CD4-positive, alpha-beta T cell treated with Interleukin-6 at 100 ng/mL for 8 hours (primary cell): ENCODE measurements at places on chromosomes 7 and 10.

DNA sequence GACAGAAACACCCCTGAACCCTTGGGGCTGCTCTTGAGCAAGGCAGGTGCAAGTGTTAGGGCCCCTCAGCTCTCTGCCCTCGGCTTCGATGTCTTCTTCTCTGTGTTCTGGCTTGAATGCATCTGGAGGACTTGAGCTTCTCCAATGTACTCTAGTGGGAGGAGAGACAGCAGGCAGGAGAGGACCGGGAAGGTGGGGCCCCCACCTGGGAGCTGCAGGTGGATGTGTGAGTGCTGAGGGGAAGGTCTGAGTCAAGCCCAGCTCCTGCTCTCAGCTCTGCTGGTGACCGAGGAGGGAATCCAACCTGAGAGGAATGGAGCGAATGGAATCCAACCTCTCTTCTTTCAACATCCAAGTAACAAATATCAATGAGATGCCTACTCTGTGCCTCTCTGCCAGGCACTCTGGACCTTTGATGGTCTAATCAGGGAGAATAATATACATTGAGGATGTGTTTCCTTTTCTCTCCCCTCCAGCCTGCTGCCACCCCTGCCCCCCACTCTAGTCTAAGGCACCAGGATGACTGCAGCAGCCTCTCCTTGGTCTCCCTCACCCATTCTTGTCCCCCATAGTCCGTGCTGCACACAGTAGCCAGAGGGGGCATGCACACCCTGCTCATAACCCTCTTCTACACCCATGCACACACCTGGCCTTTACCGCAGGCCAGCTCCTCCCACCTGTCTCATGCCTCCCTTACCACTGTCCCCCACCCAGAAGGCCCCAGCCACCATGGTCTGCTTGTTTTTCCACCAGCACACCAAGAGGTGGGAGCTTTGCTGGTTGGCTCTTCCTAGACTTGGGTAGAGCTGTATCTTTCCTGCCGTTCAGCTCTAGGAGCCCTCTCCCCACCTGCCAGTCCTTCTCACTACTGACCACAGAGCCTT lies 13.6 kb downstream of the TBATA start:
- DNase-seq, result no peak

DNA sequence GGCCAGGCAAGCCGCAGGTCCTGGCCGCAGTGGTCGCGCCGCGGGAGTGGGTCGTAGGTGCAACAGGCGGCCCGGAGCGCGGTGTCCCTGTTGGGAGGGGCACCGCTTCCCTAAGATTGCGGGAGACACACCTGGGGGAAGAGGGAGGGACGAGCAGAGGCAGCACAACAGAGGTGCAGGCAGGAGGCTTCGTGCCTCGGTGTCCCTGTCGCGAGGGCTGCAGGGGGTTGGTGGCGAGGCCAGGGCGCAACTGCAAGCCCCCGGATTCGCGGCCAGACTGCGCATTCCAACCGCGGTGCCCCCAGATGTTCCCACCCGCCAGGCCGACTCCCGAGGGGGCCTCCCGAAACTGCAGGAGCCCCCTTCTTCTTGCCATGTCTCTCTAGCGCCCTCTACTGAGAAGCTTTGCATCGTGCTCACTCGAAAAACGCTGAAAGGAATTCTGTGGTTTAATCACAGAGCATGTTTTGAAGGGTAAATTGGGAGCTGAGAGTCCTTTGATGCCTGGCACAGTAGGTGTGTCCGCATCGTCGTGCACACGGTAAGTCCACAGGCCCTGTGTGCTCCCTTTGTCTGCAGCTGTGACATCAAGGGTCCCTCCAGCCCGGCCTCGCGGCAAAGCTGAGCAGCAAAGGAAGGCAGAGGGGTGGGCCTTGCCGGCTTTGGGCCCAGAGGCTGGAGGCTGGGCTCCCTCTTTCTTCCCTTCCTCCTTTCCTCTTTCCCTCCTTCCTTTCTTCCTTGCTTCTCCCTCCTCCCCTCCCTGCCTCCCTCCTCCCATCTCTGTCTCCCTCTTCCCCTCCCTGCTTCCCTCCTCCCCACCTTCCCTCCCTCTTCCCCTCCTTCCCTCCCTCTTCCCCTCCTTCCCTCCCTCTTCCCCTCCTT lies 6.2 kb upstream of the MBL2 start:
- DNase-seq, result no peak

DNA sequence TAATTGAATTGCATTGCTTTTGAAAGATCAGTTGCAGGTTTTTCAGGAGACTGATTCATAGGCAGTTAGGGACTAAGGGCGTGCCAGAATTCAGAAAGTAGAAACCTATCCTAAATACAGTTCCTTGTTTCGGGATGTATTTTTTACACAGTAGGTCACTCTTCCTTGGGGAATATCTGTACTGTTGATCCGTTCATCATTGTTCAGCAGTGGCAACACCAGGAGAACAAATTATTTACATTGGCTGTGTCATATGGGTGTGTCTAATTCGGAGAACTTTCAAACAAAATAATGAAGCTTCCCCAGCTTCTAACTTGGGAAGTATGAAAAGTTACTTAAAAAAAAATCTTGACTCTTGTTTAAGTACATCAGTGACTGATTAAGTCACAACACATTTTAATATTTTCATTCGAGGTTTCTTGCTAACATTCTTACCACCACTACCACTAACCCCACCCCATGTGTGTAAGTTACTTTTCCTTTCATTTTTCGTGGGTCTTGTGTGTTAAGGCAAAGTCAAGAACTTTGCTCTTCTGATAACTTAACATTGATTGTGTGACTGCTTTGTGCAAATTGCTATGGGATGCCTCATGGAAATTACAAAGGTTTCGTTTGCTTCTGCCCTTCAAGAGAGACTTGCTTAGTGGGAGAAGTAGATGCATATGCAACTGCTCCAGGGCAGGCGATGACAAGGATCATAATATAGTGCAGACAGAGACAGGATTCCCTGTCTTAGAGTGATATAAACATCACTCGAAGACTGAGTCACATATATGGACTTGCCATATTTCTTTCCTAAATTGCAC lies 43.8 kb upstream of the RPA3 start:
- DNase-seq, result peak; percentile 52

- DNase-seq, result no peak
These were observed 260.7 kb downstream of the EXOC4 start for GRCh38 chr7:133513608-133514007.

GRCh38 chr10:22609719-22610465 lies 104.5 kb downstream of the PIP4K2A start:
- no peak for DNase-seq

DNA sequence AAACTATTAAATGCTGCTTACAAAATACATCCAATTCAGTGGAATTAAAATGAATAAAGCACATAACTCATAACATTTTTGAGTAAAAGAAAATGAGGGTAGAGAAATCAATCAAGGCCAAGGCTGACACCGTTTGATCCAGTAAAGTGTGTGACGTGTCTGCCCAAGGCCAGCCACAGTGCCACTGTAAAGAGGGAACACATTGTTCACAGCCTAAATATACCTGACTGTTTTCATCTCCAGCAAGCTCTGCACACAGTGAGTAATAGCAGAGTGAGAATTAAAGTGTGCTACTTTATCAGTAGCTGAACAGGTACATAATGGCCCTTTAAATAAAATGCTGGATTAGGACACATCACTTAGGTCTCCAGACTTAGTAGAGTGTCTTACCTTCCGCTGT lies 130.8 kb upstream of the DPP6 start:
- DNase-seq, result no peak

- DNase-seq, result peak; percentile 35
These were observed 4.2 kb downstream of the PHTF2 start for GRCh38 chr7:77802557-77803405.

DNA sequence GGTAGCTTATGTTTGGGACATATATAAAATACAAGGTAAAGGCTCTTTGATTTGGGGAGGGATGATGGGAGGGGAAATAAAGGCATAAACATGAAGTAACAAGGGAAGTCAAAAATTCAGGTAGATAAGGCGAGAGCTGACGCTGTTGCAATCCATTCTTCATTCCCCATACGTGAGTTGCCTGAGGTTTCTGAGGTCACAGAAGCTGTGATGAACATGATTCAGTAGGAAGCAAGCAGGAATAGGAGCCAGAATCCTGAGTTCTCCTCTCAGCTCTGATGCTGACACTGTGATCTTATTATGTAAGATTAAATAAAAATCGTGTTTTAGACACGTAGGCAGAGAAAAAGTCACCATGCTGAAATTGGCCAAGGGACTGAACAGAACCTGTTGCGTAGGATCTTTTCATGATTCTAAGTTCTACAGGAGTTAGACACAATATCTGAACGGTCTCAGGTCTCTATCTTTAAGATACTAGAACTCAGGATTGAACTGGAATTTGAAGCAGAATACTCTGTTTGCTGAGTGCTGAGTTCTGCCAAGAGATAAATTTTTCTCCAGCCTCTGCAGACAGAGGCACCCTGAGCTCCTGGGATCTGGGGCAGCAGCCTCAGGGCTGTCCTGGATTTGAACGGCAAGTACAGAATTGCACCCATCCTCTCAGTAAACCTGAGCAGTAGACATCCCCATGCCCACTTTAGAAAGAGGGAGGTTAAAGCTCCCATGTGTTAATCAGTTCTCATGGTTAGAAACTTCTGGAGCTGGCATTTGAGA lies 21.0 kb downstream of the KLF6 start:
- DNase-seq, result no peak

DNA sequence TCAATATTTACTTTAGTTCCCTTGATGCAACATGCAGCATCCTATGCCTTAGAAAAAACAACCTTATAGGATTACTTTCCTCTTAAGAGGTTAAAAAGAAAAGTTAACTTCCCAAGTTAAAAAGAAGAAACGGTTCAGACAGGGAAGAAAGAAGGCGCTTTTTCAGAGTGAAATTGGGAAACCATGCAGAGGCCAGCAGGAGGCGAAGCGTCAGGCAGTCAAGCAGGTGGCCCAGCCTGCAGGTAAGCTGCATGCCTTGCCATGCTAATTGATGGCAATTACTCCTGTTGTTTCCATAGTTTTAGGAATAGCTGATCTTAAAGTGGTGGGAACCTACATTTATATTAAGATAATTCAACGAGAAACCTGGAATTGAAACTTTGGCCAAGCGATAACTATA lies 302.6 kb upstream of the SP4 start:
- no peak for DNase-seq

GRCh38 chr10:123582084-123582989 lies 83.8 kb upstream of the GPR26 start:
- DNase-seq, result peak; percentile 31
